ENCODE measurements at places on chromosomes 3 and 15.

DNA sequence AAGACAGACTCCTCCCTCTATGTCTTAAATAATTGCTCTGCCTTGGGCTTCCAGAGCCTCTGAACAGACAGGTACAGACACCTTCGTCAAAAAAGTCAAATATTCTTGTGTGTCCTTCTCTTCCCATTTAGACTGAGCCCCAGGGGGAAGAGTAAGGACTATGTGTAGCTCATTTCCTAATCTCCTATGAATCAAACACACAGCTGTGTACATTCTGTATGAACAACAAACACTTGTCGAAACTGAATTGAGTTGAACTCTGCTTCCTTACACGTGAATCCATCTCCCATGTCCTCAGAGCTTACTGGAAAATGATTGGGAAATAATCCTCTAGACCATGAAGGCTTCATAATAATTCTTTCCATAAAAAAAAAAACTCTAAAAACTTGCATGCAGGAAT is 80.8 kb downstream of the MOBP start:
- no peak for DNase-seq

- DNase-seq = no peak
Measured at GRCh38 chr15:57554063-57554811, 37.5 kb upstream of the MYZAP start.

GRCh38 chr15:37112971-37113670 is 12.8 kb upstream of the MEIS2 start:
- no peak for DNase-seq

GRCh38 chr3:179181021-179181472 is 32.9 kb downstream of the PIK3CA start:
- no peak for DNase-seq

DNA sequence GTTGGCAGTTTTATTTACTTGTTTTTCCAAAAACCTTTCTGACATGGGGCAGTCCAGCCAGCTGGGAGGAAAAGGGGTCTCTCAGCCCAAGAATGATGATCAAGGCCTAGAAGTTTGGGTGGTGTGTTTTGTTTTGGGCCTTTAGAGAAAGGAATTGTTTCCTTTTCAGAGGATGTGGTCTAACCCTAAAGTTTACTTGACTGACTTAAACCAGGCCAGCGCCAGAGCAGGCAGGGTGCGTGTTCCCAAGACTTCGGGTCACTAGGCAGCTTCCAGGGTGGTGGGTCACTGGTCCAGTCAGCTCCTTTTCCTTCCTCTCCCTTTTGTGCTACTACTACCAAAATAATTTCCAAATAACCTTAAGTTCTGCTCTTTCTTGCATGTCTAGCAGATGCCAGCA is 4.9 kb downstream of the FLNB start:
- no peak for DNase-seq

- no peak for DNase-seq
Measured at GRCh38 chr15:44034334-44034733, 160.7 kb downstream of the FRMD5 start.

- DNase-seq = no peak
Measured at GRCh38 chr3:164371681-164372080, 706.6 kb downstream of the SI start.

DNA sequence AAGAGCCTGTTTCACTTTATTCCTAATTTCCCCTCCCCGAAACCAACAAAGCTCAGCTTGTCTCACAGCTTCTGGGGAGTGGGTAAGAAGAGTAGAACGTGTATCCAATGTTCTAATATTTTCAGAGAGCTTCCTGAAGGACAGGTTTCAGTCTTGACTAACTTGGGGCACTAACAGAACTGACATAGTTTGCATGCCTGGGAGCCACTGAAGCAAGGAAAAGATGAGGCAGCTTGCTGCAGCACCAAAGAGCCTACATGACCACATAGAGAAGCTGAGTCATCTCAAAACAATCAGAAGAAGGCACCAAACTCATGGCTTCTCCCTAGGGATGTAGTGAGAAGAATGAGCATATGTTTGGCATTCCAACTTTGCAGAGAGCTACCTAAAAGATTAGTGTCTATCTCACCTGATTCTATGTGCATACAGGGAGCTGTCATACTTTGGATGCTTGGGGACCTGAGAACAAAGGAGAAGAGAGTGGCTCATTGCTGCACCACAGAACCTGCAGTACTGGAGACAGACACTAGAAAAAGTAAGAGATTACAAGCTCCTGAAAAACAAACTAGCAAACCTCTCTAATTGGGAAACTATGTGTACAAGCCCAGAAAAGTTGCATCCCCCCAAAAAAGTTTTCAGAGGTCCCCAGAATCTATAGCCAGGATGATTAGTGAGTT is 86.9 kb downstream of the DCLK3 start:
- DNase-seq = no peak

- DNase-seq = no peak
Measured at GRCh38 chr3:102810937-102811336, 376.1 kb downstream of the ZPLD1 start.

GRCh38 chr3:189449084-189449483 is 182.1 kb upstream of the TP63 start:
- no peak for DNase-seq

GRCh38 chr3:143826296-143826695 is 22.0 kb downstream of the SLC9A9 start:
- DNase-seq = no peak

DNA sequence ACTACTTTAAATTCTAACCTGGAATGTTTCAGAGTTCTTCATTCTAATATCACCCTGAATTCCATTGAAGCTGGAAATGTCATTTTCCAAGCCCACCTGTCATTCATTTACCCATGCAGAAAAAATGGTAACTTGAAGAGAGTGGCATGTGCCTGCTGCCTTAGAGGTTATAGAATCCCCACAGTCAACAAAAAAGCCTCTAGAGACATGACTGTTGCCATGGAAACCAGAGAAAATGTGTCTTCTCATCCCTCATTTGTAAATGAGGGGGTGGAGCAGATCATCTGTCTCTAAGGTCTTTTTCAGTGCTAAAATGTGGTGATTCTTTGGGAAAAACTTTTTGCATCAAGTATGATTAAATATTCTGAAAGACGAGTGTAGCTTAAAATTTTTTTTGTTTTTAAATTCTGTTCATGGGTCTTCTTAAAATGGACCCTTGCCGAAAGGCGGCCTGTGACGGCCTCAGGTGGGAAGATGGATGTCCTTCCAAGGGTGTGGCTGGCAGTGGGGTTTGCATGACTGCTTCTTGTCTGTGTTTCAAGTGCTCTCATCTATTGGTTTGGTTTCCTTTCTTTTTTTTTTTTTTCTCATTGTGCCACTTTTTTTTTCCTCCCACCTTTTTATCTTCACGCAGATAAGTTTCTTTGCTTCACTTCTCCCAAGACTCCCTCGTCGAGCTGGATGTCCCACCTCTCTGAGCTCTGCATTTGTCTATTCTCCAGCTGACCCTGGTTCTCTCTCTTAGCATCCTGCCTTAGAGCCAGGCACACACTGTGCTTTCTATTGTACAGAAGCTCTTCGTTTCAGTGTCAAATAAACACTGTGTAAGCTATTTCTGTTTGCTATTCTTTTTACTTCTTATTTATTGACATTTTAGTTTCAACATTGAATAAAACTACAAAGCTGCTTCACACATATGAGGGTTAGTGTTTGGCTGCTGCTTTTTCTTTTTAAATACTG is 23.0 kb downstream of the TPM1 start:
- DNase-seq = no peak

- no peak for DNase-seq
Measured at GRCh38 chr3:171011109-171011872, 15.2 kb downstream of the SLC2A2 start.

DNA sequence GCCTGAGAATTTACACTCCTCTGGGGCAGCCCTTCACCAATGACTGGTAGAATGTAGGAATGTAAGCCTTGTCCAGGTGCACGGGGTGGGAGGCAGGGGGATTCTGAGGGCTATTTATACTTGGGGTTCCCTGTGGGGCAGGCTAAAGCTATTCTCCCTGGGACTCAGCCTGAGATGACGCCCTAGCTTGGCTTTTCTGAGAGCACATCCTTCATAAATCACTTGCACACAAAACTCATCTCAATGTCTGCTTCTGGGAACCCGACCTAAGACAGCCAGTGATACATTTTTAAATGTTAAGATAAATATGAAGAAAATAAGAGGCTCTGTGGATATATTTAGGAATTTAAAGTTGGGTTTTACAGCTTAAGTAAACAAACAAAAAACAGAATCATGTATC is 16.6 kb downstream of the TMEM158 start:
- DNase-seq = no peak

DNA sequence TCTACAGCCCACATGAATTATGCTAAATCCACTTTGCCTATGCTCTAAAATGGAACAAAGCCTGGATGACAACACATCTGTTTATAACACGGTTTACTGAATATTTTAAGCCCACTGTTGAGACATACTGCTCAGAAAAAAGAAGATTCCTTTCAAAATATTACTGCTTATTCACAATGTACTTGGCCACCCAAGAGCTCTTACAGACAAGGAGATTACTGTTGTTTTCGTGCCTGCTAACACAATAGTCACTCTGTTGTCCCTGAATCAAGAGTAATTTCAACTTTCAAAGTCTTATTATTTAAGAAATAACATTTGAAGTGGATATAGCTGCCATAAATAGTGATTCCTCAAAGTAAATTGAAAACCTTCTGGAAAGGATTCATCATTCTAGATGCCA is 70.9 kb downstream of the ANKRD28 start:
- no peak for DNase-seq

DNA sequence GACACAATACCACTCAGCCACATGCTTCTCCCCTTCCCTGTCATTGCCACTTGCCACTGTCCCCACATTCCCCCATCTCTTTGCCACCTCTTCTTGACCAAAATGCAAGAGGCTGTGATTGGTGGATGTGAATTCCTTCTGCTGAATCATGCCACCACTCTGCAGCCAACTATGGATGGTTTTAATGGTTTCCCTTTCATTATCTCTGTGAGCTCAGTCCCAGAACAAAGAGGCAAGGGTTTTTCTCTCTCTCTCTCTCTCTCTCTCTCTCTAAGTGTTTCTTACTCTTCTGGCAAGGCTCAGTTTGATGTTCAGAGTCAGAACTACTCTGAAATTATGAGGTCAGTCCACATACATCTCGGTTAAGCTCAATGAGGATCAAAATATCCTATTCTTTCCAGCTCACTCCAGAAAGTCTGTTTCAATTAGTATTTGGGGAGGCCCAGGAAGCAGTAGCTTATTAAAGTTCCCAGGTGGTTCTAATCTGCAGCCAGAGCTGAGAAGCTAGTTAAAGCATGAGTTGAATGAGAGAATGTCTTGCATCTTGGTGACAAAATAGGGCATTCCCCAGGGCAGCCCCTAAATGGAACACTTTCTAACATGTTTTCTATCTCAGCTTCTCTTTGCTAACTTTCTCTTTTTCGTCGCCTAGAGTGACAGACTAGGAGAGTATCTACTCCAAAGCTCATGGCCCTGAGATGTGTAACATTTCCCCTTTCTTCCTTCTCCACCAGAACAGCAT is 8.5 kb upstream of the ILDR1 start:
- DNase-seq = no peak

- no peak for DNase-seq
Measured at GRCh38 chr3:139106013-139106932, 61.6 kb upstream of the PRR23C start.

- DNase-seq = no peak
Measured at GRCh38 chr3:36743826-36744225, 20.5 kb downstream of the DCLK3 start.

DNA sequence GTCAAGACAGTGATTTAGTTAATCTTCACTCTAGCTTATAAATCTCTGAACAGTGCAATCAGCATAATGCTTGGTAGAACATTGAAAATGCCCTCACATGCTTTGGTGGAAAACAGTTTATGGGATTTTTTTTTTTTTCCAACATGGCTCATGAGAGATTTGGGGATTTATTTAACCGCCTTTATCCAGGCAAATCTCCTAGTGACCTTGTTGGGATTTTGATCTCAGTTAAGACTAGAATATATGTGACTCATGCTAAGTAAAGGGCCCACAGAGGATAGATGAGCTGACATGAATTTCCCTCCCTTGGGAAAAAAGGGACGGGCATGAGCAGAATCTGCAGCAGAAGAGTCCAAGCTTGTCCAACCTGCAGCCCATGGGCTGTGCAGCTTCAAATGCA is 18.7 kb downstream of the LRTM1 start:
- DNase-seq = no peak

GRCh38 chr15:37824717-37825382 is 109.6 kb upstream of the TMCO5A start:
- no peak for DNase-seq

DNA sequence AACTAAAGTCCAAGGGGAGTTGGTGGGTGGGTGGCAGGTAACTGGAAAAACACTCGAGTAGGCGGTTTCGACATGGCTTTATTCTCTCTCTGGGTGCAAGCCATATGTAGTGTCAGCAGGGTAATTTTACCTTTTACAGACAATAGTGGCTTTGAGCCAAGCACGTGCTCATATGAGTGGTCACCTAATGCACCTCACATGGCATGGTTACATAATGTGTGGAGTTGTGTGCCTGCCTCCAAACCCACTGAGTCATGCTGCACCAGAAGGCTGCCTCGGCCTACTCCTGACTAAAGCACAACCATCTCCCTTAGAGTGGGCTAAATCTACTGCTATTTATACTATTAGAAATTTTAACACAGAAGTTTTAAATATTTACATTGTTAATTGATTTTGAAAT is 16.5 kb downstream of the CCRL2 start:
- no peak for DNase-seq

DNA sequence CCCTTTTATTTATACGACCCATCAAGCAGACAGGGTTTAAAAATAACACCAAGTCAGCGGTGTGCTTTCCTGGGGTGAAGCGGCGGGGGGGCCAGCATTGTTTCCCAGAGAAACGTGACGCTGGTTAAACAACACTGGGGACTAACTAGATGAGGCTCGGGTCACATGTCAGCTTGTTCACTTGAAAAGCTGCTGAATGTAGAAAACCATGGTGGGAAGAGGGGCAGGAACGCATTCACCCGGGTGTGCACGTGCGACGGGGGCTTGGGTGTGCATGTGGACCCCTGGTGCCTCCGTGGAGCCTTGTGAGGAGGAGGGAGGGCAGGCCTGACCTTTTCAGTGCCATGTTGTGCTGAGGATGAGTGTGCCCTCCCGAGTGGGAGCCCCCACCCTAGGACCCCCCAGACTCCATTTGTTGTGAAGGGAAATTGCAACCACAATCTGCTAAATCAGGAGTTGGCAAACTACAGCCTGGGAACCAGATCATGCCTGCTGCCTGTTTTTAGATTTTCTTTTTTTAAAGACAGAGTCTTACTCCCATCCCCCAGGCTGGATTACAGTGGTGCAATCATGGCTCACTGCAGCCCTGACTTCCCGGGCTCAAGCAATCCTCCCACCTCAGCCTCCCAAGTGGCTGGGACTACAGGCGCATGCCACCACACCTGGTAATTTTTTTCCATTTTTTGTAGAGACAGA is 70.4 kb upstream of the CMTM7 start:
- no peak for DNase-seq
